AG04450 (cell line): ENCODE measurements at places on chromosomes 7 and 10.
A peak's percentile ranks its signal among the peaks of the same experiment; 100 is the strongest.

GRCh38 chr7:140635345-140635744, 5.3 kb downstream of the DENND2A start:
- DNase-seq, result no peak

- no peak for DNase-seq
These were observed 74.1 kb upstream of the UNC5B start for GRCh38 chr10:71138166-71138830.

GRCh38 chr7:7808626-7809025, 90.2 kb upstream of the RPA3 start:
- no peak for DNase-seq

GRCh38 chr7:105712877-105713276, 131.6 kb upstream of the EFCAB10 start:
- DNase-seq, result no peak

- DNase-seq, result no peak
These were observed 3.7 kb downstream of the IKZF1 start for GRCh38 chr7:50308203-50308531.

DNA sequence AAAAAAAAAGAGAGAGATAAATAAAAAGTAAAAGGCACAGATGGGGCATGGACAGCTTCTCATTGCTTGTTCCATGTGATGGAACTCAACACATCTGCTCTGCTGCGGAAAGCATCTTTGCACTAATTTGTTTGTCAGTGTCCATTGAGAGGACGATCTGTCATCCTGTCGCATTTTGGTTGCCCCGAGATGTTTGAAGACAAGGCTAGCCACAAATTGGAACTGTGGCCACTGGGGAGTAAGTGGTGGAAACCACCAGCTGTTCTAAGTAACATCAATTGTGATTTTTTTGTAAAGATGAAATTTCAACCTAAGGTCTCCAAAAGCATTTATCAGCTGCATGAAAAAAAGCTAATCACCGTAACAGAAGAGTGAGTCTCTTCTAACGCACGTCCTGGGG, 312.7 kb downstream of the ADARB2 start:
- no peak for DNase-seq

- DNase-seq, result no peak
These were observed 5.2 kb downstream of the CHN2 start for GRCh38 chr7:29199776-29200175.

GRCh38 chr7:3309140-3309539, 8.1 kb downstream of the SDK1 start:
- DNase-seq, result no peak

DNA sequence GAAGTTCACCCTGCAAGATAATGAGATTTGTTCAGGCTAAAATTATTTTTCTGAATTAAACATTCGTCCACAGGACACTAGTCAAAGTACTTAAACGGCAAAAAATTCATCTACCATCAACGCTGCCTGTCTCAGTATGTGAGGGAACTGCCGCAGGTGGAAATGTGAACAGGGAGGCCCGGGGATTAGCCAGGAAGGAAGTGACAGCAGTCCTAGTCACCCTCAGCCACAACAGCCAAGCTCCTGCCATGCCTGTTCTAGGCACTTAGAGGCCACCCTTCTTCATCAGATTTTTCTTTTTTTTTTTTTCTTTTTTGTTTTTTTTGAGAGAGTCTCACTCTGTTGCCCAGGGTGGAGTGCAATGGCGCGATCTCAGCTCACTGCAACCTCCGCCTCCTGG, 9.4 kb downstream of the NUDT5 start:
- no peak for DNase-seq

GRCh38 chr7:99218406-99219184, 10.7 kb upstream of the KPNA7 start:
- DNase-seq, result no peak

GRCh38 chr7:48424731-48425130, 253.5 kb downstream of the ABCA13 start:
- DNase-seq, result no peak

- no peak for DNase-seq
These were observed 295.3 kb downstream of the SKIDA1 start for GRCh38 chr10:21230219-21230618.

DNA sequence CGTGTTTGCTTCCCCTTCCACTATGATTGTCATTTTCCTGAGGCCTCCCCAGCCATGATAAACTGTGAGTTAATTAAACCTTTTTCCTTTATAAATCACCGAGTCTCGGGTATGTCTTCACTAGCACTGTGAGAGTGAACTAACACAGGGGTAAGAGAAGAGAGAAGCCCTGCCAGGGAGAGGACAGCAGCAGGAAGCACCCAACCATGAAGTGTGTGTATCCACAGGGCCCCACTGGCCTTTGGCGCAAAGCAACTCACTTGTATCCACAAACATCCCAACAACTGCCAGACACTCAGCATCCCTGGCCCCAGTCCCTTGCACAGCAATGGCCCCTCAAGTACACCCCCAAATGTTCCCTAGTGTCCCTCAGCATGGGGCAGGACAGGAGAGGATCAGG, 115.1 kb downstream of the MAD1L1 start:
- DNase-seq, result no peak

DNA sequence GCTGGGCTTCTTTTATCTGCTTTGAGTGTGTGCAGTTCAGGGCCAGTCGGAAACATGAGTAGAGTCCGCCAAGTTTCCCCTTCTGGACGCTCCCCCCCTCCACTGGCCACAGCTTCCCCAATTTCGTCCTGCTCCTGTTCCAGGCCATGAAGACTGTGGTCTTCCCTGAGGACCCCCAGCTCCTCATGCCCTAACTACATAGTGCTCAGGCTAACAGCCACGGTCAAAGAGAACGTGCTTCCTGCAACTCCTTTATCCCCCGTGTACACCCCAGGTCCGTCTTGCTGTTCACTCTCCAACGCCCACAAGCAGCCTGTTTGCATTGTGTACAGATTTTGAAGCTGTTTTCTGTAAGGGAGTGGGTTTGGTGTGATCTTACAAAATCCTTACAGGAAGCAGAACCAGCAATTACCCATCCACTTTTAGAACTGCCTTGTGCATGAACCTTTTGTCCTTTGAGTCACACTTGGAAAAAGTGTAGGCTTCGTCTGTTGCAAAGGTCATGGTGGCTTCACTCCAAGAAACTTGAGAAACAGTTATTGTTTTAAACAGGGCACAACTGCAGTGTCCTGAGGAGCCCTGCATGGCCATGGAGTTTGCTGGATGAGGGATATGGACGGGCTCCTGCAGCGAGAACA, 77.0 kb upstream of the FAM20C start:
- DNase-seq, result no peak

DNA sequence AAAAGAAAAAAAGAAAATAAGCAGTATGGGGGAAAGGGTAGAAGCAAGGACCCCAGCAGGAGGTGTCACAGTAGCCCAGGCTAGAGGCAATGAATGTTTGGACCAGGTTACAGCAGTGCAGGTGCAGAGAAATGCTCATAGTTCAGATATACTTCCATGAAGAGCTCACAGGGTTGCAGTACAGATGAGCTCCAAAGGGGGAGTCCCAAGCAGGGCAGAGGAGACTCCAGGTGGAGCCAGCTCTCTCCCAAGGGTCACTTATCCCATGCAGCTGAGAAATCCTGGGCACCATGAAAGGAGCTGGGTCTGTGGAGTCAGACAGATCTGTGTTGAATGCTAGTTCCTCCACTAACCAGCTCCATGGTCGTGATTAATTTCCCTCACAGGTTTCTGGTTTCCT, 174.9 kb downstream of the C7orf25 start:
- DNase-seq, result no peak

GRCh38 chr10:34420795-34421194, 394.3 kb downstream of the PARD3 start:
- no peak for DNase-seq

- no peak for DNase-seq
These were observed 155.4 kb downstream of the DIP2C start for GRCh38 chr10:534047-534566.

DNA sequence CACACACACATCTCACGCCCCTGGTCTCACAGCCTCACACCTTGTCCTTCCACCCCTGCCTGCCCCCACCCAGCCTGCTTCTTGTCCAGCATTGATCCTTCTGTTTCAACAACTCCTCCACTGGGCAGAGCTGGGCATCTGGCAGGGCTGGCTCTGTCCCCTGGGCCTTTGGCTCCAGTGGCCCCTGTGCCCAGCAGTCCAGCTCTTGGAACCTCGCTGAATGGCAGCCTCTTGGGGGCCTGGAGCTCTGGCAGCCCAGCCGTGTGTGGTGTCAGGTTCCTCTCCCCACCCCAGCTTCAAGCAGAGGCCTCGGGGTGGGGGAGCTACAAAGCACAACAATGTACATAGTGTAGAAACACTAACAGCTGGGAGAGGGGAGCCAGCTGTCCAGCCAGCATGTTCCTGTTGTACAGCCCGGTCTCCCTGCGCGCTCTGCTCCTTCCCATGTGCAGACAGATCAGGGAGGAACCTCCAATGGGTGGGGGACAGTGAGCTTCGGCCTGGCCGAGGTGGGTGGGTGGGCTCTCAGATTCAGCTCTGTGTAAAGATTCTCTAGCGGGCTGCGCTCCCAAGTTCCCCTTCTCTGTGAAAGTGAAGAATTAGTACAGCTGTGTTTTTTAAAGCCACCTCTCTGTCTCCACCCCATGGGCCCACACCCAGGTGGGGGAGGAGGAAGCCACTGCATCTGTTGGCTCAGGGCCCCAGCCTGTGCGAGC, 19.4 kb downstream of the ZMIZ2 start:
- DNase-seq, result peak; percentile 68

DNA sequence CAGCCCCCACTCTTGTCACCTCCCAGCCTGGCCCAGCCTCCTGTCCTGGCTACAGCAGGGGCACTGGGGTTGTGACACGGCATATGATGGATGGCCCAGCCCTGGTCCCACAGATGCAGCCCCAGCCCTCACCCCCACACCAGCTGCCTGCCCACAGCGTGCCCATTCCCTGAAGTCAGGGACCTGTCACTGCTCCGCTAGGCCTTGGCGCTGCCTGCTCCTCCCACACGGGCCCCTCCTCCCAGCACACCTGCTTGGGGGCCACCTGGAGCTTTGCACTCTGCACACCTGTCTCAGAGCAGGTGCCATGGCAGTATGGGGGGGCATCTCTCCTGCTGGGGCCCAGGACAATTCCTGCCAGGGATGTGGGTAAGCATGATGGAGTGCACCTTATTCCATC, 3.5 kb downstream of the GCK start:
- DNase-seq, result no peak

DNA sequence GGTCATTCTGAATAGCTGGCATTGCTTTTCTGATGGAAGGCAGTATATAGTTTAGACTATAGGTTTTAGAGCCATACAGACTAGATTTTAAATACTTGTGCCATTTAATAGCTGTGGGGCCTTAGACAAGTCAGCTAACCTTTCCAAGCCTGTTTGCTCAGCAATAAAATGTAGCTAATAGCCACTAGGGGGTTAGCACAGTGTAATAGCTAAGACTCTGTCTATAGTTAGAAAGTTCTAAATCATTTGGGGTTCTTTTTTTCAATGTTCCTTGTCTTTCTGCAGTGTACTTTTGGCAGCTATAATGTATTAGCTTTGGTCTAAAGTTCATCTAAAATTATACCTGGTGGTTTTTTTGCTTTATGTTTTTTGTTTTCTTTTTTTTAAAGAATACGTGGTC, 7.5 kb upstream of the KIFBP start:
- no peak for DNase-seq

DNA sequence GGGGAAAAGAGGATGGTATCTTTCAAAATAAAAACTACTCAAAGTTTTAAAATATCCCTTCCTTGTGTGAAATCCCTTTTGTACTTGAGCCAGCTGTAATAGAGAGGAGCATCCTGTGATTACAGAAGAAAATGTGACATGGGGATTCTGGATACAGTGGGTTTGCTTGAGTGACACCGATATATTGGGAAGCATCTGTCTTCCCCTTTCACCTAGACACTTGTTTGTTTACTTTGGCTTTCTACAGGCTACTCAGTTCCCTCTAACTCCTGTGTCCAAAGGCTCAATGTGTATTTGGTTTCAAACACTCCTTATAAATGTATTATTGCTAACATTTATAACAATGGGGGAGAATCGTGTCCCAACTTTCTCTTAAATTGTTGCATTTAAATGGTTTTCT, 24.4 kb downstream of the CPED1 start:
- DNase-seq, result no peak

DNA sequence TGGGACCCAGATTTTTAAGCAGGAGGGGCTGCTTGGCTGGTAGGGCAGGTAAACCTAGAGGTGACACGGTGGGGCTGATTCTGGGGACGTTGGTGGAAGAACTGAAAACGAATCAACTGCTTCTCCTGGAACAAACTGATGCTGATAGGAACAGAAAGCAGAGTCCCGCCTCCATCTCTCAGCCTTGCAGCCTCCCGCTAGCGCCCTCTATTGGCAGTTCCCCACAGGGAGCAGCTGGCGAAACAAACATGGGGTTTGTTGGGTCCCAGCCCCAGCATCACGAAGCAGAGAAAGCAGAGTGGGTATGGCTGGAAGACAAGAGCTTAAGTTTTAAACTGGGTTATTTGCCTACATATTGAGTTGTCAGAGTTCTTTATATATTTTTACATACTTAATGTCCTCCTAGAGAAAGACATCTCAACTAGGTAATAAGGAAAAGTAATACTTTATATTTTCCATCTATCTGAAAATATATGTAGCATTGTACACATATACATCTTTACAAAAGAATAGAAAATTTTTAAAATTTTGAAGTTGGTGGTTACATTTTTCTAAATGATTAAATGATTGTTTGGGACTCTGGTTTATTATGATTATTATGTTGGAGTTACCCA, 42.3 kb upstream of the FOXI2 start:
- DNase-seq, result no peak

DNA sequence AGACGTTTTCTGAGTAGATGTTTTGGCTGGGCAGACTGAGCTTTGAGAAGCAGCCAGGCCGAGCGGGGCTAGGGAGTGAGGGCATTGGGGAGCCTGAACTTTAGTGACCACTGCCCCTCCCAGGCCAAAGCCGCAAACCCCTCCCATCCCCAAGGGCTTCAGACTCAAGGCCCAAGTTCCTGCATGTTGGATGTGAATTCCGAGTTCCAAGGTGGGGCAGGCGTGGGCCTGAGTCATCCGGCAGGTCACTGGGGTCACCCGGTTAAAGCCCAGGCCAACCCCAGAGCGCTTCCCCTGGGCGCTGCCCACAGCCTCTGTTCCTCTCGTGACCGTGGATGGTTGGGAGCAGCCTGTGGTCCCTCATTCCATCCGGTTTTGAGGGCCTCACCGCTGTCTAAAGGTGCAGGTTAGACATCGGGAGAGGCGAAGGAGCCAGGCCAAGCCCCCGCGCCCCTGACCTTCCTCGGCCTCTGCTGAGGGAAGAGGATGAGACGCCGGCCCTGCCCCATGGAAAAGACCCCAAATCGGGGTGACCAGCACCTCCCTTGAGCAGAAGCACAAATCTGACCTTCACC, 6.9 kb upstream of the PDGFA start:
- DNase-seq, result no peak
